Mesothelial cell of epicardium (in vitro differentiated cells): ENCODE measurements at places on chromosomes 4 and X.
A peak's percentile ranks its signal among the peaks of the same experiment; 100 is the strongest.

- peak; percentile 36 for DNase-seq
Observed at GRCh38 chr4:172786039-172786792, 382.4 kb upstream of the GALNT7 start.

DNA sequence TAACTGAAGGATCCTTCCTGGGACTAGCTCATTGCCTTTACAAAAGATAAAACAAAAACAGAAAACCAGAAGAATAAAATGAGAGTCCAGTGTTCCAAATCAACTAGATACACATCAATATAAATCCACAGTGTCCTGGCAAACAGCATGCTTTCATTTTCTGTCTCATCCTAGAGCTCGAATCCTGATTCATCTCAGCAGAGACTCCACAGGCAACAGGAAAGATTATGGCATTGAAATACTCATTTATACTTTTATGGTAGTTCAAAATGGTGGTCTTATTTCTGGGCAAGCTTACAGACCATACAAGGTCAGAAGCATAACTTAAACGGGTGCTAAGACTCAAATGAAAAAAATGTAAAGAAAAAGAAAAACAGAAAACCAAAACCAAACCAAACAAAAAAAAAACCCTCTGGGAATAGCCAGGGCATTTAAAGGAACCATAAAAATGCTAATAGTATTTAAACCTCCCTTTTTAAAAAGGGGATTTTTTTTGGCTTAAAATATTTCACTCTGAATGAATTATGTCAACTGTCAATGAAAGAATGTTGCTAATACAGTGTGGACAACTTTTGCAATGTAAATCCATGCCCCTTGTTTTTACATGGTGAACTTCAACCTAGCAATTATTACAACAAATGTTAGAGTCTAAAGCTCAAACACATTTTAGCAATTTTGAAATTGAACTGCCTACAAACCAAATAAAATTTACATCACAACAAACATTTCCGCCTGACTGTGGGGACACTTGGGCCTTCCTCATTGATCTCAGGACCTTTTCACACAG is 57.9 kb downstream of the GPR101 start:
- no peak for DNase-seq

- DNase-seq, result no peak
Observed at GRCh38 chrX:31323658-31324057, 251.8 kb upstream of the FTHL17 start.

DNA sequence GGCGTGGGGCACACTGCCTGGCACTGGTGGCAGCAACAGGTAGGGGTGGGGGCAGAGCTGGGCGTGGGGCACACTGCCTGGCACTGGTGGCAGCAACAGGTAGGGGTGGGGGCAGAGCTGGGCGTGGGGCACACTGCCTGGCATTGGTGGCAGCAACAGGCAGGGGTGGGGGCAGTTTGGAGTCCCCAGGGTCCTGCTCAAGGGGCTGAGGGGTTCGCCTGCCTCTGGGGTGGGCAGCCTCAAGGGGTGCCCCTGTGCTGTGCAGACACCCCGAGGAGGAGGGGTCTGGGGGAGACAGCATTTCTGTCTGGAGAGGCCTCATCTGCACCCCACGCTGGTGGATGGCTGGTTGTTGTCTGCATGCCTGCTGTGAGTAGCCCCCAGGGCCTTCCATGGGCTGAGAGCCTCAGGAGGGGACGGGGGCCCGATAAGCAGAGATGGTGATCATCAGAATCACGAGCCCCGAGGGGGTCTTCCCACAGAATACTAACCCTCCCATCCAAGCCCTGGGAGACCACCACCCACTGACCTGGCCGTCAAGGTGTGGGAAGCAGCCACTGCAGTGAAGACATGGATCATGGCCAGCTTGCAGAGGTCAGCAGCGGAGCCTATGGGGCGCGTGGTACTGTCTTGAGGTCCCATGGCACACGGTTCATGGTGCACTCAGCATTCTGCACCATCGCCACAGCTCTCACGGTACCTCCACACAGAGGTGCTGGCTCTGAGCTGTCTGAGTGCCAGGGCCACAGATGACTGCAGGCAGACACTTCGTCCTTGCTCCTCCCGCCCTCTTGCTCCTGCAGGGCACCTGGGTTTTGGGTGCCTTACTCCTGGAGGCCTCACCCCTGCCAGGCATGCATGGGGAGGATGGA is 21.5 kb downstream of the NAT8L start:
- DNase-seq, result no peak

DNA sequence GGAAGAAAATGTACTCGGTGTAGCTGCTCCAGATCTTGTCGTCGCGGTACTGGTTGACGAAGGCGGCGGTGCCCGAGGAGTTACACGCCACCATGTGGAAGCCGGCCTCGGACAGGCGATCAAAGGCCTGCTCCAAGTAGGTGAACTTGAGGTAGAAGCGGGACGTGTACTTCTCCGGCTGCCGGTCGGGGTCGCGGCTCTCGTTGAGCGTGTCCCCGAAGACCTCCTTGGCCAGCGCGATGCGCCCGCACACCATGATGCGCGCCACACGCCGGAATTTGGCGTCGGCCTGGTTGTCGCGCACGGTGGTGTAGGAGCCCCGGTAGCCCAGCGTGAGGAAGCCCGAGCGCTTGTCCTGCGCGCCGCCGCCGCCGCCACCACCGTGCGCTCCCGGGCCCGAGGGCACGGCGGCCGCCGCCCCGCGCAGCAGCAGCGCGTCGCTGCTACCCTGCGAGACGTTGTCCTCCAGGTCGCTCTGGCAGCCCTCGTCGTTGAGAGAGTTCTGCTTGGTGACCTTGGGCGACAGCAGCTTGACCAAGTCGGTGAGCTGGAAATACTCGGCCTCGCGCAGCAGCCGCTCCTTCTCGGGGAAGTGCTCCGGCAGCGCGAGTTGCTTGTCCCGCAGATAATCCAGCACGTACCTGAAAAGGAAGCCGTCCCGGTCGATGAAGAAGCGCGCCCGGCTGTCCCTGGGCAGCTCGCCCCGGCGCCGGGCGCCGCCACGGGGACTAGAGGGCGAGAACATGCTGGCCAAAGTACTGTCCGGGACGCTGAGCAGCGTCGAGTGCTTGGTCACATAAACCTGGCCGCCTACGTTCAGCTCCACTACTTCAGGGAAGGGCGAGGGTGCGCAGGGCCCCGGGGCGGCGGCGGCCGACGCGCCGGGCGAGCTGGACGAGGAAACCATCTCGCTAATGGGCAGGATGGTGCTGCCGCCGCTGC is 775 bp downstream of the KCTD8 start:
- DNase-seq, result peak; percentile 62

DNA sequence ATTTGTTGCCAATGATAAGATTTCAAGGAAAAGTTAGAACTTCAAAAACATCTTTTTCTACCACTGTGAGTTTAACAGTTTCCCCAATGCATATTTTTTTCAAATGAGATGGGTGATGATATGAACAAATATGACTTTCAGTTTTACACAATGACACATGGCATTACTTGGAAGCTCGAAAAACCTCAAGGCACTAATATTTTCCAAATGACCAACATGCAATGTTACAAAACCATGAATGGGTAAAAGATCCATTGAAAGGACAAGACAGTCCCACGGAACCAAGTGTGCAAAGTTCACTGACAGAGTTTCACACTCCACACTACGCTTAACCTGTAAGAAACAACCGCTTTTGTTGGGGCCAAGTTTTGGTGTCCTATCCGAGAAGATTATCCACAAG is 84.5 kb downstream of the CD99L2 start:
- DNase-seq, result no peak

GRCh38 chrX:129784371-129784770 is 4.6 kb downstream of the SASH3 start:
- DNase-seq, result no peak

DNA sequence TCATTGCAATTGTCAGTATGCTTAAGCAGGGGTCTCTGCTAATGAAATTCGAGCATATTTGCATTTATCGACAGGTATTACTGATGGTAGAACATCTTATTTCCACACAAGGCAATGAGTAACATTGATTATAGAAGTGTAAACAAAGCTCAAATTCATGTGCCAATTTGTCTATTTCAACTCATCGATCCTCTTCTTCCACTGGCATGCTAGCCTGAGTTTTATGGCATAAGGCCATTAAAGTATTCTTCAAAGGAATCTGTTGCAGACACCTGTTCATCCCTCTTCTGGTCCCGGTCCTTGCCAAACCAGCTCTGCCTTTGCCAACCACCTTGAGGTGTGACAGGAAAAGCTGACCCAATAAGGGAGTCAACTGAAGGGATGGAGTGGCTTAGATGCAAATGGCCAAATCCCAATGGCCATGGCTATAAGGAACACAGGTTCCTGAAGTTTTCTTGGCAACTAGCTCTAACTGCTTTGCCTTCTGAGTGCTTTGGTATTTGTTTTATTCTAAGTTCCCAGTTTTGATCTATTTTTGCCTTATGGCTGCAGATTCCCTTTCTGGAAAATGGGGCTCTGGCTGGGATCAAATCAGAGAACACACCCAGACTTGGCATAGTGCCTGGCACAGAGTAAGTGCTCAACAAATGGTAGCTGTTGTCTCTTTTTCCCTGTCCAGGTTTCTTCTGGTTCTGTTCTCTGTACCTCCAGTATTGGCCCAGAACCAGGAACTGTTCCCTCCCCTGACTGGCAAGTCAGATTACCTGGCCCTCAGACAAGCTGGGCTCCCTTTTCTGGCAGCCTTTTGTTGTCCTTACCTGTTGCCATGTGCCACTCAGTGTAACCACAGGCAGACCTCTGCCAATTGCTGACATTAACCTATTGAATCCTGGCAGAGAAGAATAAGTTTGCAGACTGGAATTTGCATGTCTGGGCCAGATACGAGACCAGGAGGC is 63.1 kb downstream of the RTL9 start:
- DNase-seq, result no peak

DNA sequence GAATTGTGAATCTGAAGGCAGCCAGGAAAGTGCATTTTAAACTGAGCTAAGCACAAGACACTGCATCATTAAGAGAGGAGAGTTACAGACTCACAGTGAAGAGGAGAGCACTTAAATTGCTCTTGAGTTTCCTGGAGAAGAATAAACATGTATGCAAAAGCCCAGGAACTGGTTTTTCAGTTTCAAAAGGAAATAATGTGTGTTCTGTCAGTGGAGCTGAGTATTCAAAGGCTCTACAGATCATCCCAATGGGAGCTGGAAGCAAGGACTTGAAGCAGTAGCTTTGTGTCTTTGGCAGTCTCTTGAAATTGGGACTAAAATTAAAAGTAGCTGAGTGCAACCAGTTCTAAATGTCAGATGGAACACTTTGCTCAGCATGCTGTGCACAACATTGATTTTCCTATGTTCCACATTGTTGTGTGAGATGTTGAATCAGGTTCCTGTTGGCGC is 147.5 kb upstream of the ANK2 start:
- DNase-seq, result no peak
